H7 (cell line): ENCODE measurements at places on chromosomes 13 and 19. TPM values are rescaled to one million over a fixed set of nuclear protein-coding genes. Genes with fewer than 3 reads are reported as not detected.

Gene KLK4
- not detected in 2 replicates for total RNA-seq

Gene FCAR
- not detected in 2 replicates for total RNA-seq

Gene CFAP97D2
- total RNA-seq, result not detected in 2 replicates

Gene ZNF667
- not detected in 2 replicates for total RNA-seq

Gene ZNF470
- total RNA-seq, result 1.4 and 1.9 TPM in 2 replicates

Gene ZNF439
- total RNA-seq, result not detected in 2 replicates

Gene ACP4
- not detected in 2 replicates for total RNA-seq

Gene S1PR2
- 7.4 and 8.9 TPM in 2 replicates for total RNA-seq

Gene OSCAR
- total RNA-seq, result 0.66 and 1.8 TPM in 2 replicates

Gene IL11
- 0.59 and 1.2 TPM in 2 replicates for total RNA-seq

Gene PTGER1
- total RNA-seq, result 0.22 and 0.35 TPM in 2 replicates

Gene PGLYRP2
- total RNA-seq, result not detected in 2 replicates

Gene PPP6R1
- total RNA-seq, result 51.7 and 53.1 TPM in 2 replicates

Gene CD33
- total RNA-seq, result 0.04 and 0.28 TPM in 2 replicates

Gene RPS5
- total RNA-seq, result 2,794 and 2,937 TPM in 2 replicates

Gene ZNF99
- not detected in 2 replicates for total RNA-seq

Gene CALR3
- 0.52 and 0.97 TPM in 2 replicates for total RNA-seq

Gene LONP1
- total RNA-seq, result 119 and 126 TPM in 2 replicates

Gene ZNF575
- not detected in 2 replicates for total RNA-seq

Gene KIR2DL1
- total RNA-seq, result not detected in 2 replicates

Gene ADGRE1
- not detected in 2 replicates for total RNA-seq

Gene FOXA3
- 13.4 and 15.1 TPM in 2 replicates for total RNA-seq

Gene HIF3A
- 13.2 and 18.0 TPM in 2 replicates for total RNA-seq

Gene SLC10A2
- total RNA-seq, result not detected in 2 replicates

Gene TEX101
- not detected in 2 replicates for total RNA-seq

Gene TGFBR3L
- 1.7 TPM in 1 of 2 replicates, not detected in the other for total RNA-seq

Gene CATSPERD
- total RNA-seq, result 0.03 TPM in 1 of 2 replicates, not detected in the other

Gene CPAMD8
- 4.5 and 5.2 TPM in 2 replicates for total RNA-seq

Gene ZNF844
- 0.33 and 0.55 TPM in 2 replicates for total RNA-seq

Gene C13orf46
- total RNA-seq, result not detected in 2 replicates

Gene CEACAM19
- total RNA-seq, result 0.17 and 1.1 TPM in 2 replicates

Gene ZNF554
- 5.3 and 6.8 TPM in 2 replicates for total RNA-seq

Gene ATP4A
- 0.21 TPM in 1 of 2 replicates, not detected in the other for total RNA-seq

Gene PEAK3
- total RNA-seq, result not detected in 2 replicates

Gene ZNF429
- total RNA-seq, result 4.8 and 5.4 TPM in 2 replicates

Gene DACH1
- total RNA-seq, result 0.28 TPM in 1 of 2 replicates, not detected in the other

Gene CYP4F3
- total RNA-seq, result not detected in 2 replicates

Gene SLC1A6
- total RNA-seq, result 0.62 TPM in 1 of 2 replicates, not detected in the other

Gene KATNAL1
- total RNA-seq, result 12.1 and 12.8 TPM in 2 replicates

Gene MEIOSIN
- total RNA-seq, result not detected in 2 replicates
